ENCODE measurements at places on chromosomes 1 and 21.

DNA sequence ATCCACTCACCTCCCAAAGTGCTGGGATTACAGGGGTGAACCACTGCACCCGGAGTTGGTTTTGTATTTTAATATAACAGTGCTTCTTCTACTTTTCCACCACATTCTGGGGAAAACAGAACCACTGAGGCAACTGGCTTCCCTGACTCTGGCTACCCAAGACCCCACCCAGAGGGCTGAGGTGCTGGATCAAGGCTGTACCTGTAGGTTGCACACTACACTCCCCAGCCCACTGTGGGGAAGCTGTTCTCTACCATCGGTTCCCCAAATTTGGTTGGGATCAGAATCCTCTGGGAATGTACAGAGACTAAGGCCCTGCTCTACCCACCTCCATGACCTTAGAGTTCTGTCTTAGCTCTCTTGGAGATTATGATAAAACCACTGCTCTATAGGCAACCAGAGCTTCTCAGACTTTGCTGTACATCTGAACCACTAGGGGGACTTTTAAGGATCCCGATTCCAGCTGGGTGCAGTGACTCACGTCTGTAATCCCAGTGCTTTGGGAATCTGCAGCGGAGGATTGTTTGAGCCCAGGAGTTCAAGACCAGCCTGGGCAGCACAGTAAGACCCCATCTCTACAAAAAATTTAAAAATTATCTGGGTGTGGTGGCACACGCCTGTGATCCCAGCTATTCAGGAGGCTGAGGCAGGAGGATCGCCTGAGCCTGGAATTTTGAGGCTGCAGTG is 51.6 kb downstream of the GNG4 start:
- no peak for DNase-seq

DNA sequence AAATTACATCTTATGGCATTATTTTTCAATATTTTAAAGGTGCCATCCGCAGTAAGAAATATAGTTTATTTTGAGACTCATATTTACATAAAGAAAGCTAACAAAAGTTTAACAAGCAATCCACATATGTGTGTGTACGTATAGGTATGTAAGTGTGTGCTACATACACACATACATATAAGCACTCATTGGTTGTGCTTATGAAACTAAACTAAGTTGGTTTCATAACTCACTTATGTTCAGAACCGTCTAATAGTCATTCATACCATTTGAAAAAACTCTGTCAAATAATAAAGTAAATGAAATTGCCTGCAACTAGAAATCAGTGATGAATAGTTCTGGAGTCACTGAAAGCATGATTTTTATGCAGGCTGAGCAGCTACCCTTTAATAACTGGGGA is 14.1 kb downstream of the TATDN3 start:
- no peak for DNase-seq

- no peak for DNase-seq
Observed at GRCh38 chr21:42324896-42325295, 9.7 kb upstream of the TFF3 start.

- no peak for DNase-seq
Observed at GRCh38 chr1:33641104-33641830, 168.8 kb downstream of the ZSCAN20 start.

DNA sequence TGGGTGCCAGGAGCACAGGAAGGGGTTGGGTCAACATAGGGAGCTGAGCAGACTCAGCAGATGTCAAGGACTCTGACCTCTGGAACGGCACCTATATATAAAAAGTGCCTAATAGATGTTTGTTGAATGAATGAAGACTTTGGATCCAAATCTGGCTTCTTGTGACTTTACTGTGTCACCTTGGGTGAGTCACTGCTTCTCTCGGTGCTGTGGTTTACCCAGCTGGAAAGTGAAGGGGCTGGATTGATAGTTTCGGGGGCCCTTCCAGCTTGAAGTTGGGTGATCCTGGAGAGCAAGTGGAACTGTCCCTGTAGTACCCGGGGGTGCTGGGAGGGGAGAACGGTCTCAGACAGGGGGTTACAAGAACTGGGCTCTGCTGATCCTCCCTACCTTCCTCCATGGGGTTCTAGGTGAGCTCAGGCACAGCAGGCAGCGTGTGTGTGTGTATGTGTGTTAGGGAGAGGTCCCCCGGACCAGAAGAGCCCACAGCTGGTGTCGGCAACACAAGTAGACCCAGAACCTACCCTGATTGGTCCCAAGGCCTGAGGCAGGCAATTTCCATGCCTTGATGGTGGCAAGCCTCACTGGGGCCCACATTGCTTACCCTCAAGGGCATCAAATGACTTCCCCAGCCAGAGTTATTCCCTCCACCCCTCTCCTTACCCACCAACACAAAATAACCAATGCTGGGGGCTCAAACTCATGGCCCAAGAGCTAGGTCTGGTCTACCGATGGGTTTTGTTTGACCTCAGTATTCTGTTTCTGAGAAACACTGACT is 5.5 kb upstream of the PADI1 start:
- DNase-seq, result peak; percentile 21

DNA sequence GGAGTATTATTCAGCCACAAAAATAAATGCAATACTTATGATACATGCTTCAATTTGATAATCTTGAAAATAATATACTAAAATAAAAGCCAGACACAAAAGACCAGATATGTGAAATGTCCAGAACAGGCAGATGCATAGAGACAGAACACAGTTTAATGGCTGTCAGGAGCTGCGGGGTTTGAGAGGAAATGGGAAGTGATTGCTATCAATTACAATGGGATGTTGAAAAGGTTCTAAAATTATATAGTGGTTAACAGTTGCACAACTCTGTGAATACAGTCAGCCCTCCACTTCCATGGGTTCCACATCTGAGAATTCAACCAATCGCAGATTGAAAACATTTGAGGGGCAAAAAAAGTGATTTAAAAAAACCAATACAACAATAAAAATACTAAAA is 54.0 kb downstream of the LTN1 start:
- DNase-seq, result no peak

All from psoas muscle (tissue), 8 donors.